ENCODE measurements at places on chromosomes 7 and 10. TPM values are rescaled to one million over a fixed set of nuclear protein-coding genes. Genes with fewer than 3 reads are reported as not detected.

The VIPR2 gene
- 10.2 TPM for total RNA-seq

The MAGI2 gene
- total RNA-seq, result 1.8 TPM

The CCDC3 gene
- total RNA-seq, result 112 TPM

The GNG11 gene
- 12.5 TPM for total RNA-seq

DNA sequence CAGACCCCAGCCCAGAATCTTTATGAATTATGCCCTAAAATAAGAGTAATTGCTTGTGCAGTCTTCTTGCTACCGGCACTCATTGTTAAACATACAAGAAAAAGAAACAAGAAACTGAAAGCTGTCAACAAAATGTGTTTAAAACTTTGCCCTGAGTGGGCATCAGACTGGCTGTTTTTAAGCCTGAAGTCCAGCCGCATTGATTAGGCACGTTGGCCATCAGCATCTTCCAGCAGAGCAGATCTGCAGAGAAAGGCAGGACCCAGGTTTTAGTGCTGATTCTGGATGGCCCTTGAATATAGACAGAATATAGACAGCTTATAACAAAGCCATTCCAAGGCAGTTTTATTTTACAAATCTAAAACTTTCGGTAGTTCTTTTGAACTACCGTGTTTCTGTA is 102.8 kb downstream of the POLL start:
- H3K4me1 ChIP-seq, result peaks cover 8% of the 10 kb centered on the region
- no peak for DNase-seq
- no peaks in the 10 kb centered on the region for H3K27me3 ChIP-seq
- no peak overlapping the region for H3K27ac ChIP-seq
